Posterior vena cava (tissue), 2 donors: ENCODE measurements at places on chromosomes 6 and 20. TPM values are rescaled to one million over a fixed set of nuclear protein-coding genes. Genes with fewer than 3 reads are reported as not detected.

TRIM40 gene
- total RNA-seq, result not detected

ZFP57 gene
- total RNA-seq, result 6.5 TPM

PPIL6 gene
- 1.2 TPM for total RNA-seq

SESN1 gene
- 33.8 TPM for total RNA-seq

MEP1A gene
- total RNA-seq, result not detected

BTBD9 gene
- total RNA-seq, result 16.3 TPM

OPRM1 gene
- not detected for total RNA-seq

SLC24A3 gene
- 20.4 TPM for total RNA-seq

BLOC1S5 gene
- total RNA-seq, result 12.0 TPM

RAET1E gene
- total RNA-seq, result not detected

ZSCAN31 gene
- 14.6 TPM for total RNA-seq

ASCC3 gene
- total RNA-seq, result 31.9 TPM

DDX27 gene
- 20.1 TPM for total RNA-seq

KCNQ5 gene
- 4.0 TPM for total RNA-seq

BEND3 gene
- 1.8 TPM for total RNA-seq

SIRPG gene
- total RNA-seq, result not detected

UBE2C gene
- total RNA-seq, result 0.79 TPM

GHRH gene
- total RNA-seq, result not detected

PTGIS gene
- 359 TPM for total RNA-seq

CALHM6 gene
- total RNA-seq, result 2.4 TPM

HLA-DRB5 gene
- total RNA-seq, result 1.4 TPM

TSHZ2 gene
- total RNA-seq, result 50.0 TPM

WFDC5 gene
- total RNA-seq, result not detected

CASS4 gene
- 1.2 TPM for total RNA-seq

CST2 gene
- total RNA-seq, result not detected

OR2H1 gene
- total RNA-seq, result not detected

PPP1R18 gene
- total RNA-seq, result 111 TPM

PRRT1 gene
- 3.6 TPM for total RNA-seq

MYLK4 gene
- 0.67 TPM for total RNA-seq

STMND1 gene
- not detected for total RNA-seq

OPN5 gene
- not detected for total RNA-seq

DCDC2 gene
- not detected for total RNA-seq

BMP6 gene
- total RNA-seq, result 2.0 TPM

BPI gene
- 0.65 TPM for total RNA-seq

SYTL3 gene
- total RNA-seq, result 6.5 TPM

CUL7 gene
- 9.3 TPM for total RNA-seq

HACE1 gene
- 11.8 TPM for total RNA-seq

NNAT gene
- 0.52 TPM for total RNA-seq

DUSP15 gene
- 1.0 TPM for total RNA-seq

MRAP2 gene
- 2.3 TPM for total RNA-seq

AHCY gene
- 43.1 TPM for total RNA-seq

RCAN2 gene
- 35.4 TPM for total RNA-seq

EDN1 gene
- total RNA-seq, result 4.0 TPM

FRK gene
- total RNA-seq, result 8.3 TPM

LY6G5C gene
- total RNA-seq, result 1.9 TPM

MCCD1 gene
- total RNA-seq, result not detected

ZNF322 gene
- 23.6 TPM for total RNA-seq

CEP85L gene
- total RNA-seq, result 15.4 TPM
